ENCODE measurements at places on chromosomes 11 and 22.

GRCh38 chr22:20948450-20948849 is 18.6 kb upstream of the AIFM3 start:
- DNase-seq: no peak

DNA sequence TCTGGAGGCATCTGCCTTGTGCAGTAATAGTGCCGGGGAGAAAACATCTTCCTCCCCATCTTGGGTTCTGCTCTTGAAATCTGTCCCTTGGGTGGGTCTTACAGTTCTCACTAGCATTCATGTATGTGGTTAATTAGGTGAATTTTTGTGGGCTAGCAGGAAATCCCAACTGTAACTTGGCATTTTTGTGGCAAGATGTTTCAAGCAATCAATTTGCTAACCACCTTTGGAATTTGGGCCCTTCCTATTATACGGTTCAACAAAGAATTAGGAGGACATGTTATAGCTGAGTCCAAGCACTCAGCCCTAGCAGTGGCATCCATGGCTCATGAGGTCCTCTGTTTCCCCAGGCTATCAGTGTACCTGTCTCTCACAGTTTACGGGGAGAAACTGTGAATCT is 89.1 kb upstream of the MTNR1B start:
- DNase-seq: no peak

DNA sequence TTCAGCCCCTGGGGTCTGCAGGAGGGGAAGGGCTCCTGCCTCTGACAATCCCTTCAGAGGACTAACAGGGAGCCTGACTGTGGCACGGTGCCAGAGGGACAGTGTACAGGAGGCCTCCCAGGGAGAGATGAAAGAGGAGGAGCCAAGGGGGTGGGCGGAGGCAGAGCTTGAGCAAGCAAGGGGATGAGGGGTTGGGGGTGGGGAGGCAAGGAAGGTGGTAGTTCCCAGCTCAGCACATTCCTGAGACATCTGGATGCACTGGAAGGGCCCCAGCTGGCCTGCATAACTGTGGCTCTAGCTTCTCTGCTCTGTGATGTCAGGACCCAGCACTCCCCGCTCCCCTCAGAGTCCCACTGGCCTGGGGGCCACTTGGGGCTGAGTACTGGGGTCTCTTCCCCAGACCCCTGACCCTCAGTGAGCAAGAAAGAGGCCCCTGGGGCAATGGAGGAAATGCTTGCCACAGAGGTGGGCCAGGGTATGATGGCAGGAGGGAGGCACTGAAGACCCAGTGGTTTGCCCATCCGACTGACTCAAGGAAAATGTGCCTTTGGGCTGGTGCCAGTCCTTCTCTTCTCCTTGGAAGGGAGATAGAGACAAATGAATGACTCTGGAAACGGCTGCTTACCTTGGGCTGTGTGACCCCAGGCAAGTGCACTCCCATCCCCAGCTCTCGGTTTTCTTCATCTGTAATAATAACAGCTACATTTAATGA is 13.3 kb downstream of the CREB3L1 start:
- no peak for DNase-seq

DNA sequence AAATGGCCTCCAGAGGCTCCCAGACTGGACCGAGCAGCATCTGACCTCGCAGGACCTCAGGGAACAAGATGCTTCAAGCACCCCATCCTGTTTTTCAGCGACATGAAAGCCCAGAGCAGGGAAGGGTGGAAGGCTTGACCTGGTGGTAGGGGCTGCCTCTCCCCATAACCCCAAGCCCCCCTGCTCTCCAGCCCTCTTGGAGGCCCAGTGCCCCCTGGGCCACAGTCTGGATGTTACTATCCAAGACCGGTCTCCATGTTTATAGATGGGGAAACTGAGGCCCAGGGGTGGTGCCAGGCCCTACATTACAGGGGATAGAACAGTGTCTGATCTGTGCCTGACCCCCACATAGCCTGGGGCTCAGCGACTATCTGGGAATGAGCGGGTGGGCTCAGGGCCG is 7.0 kb downstream of the FGF3 start:
- DNase-seq: no peak

- DNase-seq: no peak
Measured at GRCh38 chr22:19203834-19204233, 25.3 kb upstream of the SLC25A1 start.

GRCh38 chr22:44279069-44279360 is 33.7 kb downstream of the SHISAL1 start:
- DNase-seq: no peak

GRCh38 chr11:62013537-62014476 is 46.4 kb upstream of the FTH1 start:
- DNase-seq: no peak

DNA sequence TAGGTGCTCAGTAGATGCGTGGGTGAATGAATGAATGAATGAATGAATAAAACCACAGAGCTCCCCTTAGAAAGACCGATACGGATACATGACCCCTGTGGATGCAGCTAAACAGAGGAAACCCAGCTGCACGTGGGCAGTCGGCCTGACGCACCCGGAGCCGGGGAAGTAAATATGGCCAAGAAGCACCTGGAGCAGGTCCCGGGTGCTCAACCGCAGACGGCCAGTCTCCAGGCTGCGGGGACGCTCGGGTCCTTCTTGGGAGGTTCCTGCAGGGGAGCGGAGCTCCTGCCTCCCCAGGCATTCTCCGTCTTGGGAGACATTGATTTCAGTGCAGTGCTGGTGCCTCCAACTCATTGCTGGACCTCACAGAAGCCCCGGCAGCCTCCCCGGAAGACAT is 11.7 kb upstream of the TPCN2 start:
- DNase-seq: no peak

GRCh38 chr22:43820651-43821305 is 8.7 kb upstream of the EFCAB6 start:
- no peak for DNase-seq

- DNase-seq: peak; percentile 81
Measured at GRCh38 chr11:59822989-59823566, 12.5 kb upstream of the MRPL16 start.

Data from dermis microvascular lymphatic vessel endothelial cell (primary cell).